GM19239 (cell line): ENCODE measurements at places on chromosomes 1 and 21.
A peak's percentile ranks its signal among the peaks of the same experiment; 100 is the strongest.

GRCh38 chr1:69523032-69523431 lies 44.7 kb upstream of the LRRC7 start:
- DNase-seq, result no peak

- DNase-seq, result no peak
Observed at GRCh38 chr1:15577691-15578090, 7.2 kb downstream of the AGMAT start.

DNA sequence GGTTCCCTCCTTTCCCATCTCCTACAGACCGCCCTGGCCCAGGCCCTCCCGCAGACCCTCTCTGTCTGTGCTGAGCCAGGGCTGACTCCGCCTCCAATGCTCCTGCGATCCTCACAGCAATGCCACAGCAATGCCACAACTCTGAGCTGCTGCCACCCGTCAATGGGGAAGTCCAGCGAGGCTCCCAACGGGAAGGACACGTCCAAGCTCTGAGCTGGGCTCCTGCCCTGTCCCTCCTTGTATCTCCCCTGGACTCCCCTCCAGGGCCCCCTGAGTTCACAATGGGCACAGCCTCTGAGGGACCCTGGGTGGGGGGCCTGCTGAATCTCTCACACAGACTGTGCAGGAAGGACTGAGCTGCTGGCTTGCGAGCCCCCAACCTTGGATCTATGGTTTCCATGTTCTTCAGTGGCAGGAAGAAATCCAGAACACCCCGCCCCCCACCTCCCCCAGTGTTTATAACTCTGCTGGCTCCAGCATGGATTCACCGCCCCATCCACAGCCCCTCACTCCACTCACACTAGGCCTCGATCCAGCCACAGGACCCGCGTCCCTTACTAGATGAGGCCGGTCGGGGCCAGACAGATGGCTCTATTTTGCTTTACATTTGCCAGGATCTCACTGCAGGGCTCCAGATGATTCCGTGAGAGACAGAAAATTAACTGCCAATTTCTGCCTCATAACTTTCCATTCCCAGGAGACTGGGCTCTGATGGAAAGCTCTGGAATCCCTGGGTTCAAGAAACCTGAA lies 338.0 kb downstream of the MATN1 start:
- DNase-seq, result no peak

GRCh38 chr21:34284666-34285065 lies 79.1 kb upstream of the KCNE2 start:
- no peak for DNase-seq

- no peak for DNase-seq
Observed at GRCh38 chr1:26721669-26722355, 26.0 kb downstream of the ARID1A start.

DNA sequence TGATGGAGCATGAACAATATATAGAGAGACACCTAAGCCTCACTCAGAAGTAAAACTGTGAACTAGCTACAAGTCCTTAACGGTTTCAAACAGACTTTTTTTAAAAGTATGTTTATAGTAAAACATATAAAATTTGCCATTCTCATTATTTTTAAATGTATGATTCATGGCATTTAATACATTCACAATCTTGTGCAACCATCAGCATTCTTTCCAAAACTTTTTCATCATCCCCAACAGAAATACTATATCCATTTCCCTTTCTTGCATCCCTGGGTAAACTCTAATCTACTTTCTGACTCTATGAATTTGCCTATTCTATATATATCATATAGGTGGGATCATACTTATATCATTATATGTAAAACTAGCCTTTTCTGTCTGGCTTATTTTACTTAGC lies 25.5 kb downstream of the EVI5 start:
- no peak for DNase-seq

- DNase-seq, result no peak
Observed at GRCh38 chr1:20865001-20865400, 77.9 kb upstream of the HP1BP3 start.

DNA sequence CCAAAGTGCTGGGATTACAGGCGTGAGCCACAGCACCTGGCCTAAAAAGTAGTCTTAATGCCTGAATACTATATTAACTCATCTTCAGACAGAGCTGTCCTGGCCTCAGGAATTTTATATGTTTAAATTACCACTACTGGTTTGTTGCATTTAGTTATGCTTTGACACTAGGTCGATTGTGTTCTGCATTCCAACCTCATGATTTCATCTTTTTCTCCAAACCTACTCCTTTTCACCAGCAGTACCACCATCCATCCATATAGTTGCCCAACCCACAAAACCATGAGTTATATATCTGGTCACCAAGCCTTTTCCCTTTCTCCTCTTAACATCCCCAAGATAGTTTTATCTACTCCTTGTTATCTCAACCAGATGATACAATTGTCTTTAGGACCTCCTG lies 22.6 kb downstream of the FMO5 start:
- no peak for DNase-seq

DNA sequence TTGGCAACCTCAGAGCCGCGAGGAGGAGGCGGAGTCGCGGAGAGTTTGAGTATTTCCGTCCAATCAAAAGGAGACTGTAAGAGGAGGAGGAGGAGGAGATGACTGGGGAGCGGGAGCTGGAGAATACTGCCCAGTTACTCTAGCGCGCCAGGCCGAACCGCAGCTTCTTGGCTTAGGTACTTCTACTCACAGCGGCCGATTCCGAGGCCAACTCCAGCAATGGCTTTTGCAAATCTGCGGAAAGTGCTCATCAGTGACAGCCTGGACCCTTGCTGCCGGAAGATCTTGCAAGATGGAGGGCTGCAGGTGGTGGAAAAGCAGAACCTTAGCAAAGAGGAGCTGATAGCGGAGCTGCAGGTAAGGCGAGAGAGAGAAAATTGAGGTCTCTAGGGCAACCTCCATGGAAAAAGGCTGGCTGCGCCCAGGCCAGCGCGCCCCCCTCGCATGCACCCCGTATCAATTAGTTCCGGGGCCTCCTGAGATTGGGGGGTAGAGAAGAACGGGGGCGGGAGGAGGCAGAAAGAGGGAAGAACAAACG lies at the start of gene PHGDH:
Gene PHGDH (plus strand): TSS at position 131 of the 538 bp plus-strand sequence. CDS start 89 bp downstream, at position 220.
- DNase-seq, result peak; percentile 71

DNA sequence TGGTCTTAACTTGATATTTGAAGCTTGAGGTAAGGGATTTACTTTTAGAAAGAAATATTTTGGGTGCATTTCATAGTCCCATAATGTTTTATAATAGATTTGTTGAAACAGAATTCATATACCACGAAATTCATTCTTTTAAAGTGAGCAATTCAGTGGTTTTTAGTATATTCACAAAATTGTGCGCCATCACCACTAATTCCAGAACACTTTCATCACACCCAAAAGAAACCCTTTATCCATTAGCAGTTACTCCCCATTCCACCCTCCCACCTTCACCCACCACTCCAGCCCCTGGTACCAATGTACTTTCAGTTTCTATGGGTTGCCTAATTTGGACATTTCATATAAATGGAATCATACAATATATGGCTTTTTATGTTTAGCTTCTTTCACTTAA lies 38.9 kb upstream of the DMRTB1 start:
- no peak for DNase-seq

DNA sequence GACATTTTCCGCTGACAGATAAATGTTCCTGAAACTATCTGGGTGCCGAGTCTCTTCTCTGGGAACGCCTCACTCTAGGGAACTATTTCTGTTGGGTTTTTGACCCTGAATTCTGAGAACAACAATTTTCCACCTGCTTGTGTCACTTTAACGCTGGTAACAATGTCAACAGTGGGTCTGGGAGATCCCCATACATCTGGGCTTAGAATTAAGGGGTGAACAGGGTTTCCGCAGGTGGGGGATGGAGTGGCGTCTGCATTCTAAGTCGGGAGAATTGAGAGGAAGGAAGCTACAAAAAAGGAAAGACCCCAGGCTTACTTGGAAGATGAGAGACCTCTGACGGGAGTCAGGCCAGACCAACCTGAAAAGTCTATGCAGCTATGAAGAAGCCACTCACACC lies 8.7 kb downstream of the CD247 start:
- DNase-seq, result no peak

GRCh38 chr1:196997423-196997822 lies 20.1 kb downstream of the CFHR5 start:
- DNase-seq, result no peak

- DNase-seq, result no peak
Observed at GRCh38 chr1:112263453-112263852, 132.6 kb upstream of the CTTNBP2NL start.

DNA sequence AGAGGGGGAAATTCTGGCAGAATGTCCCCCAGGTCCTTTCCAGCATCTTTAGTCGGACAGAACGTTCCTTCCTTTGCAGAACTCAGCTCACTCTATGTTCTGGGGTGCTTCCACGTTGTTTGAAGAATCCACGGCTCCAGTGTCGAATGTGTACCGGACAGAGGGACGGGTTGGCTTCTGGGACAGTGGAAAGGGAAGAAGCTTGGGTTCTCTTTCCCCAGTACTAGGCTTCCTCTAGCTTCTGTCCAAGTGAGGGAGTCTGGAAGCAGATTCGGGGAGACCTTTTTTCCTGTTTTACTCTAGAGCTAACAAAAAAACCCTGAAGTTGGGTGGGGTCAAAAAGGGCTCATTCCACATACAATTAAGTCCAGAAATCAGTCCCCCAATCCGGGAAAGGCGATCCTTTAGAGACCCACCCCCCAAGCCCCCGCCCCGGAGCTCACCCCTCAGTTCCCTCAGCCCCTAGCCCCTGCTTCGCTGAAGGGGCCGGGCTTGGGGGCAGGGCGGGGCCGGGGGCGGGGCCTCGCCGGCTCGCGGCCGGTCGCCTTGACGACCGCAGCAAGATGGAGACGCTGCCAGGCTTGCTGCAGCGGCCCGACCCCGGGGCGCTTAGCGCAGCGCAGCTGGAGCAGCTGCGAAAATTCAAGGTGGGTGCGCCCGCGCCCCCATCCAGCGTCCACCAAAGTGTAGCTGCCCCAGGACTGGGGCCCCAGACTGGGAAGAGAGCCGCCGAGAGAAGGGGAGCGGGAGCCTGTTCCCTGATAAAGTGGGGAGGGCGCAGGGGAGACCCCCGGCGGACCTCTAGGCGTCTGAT lies at the start of gene RIIAD1:
Gene RIIAD1 (plus strand): TSS at position 549 of the 814 bp plus-strand sequence. CDS start 15 bp downstream, at position 564.
- peak; percentile 90 for DNase-seq
